ENCODE measurements at places on chromosomes 16 and 17. TPM values are rescaled to one million over a fixed set of nuclear protein-coding genes. Genes with fewer than 3 reads are reported as not detected.

- no peak overlapping the region for H3K4me3 ChIP-seq
- no peaks in the 10 kb centered on the region for H3K4me1 ChIP-seq
- no peak overlapping the region for H3K27ac ChIP-seq
- no peaks in the 10 kb centered on the region for H3K27me3 ChIP-seq
- H3K36me3 ChIP-seq = no peaks in the 10 kb centered on the region
Measured at GRCh38 chr16:85415196-85416090, 197.7 kb upstream of the GSE1 start.

DNA sequence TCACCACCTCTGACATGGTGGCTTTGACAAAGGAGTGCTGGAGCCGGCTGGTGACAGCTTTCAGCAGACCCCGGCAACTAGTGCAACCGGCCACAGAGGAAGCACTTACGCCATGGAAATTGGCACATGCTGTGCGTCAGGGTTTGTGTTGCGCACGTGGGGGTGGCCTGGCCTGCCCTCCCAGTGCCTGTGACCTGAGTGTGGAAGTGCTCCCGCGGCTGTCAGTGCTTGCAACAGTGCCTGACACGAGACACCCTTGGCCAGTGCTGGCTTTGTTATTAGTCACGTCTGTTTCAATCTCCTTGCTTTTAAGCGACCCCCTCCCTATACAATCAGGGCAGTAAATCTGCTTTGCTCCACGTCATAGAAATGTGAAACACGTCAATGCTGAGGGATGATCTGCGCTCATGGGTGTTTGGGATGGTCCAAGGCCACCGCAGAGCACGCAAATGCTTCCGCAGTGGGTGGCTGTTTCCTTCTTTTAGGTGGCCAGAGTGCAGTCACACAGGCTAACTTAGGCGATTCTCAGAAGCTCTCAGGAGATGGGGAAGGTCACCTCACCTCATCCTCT, 64.3 kb downstream of the PGS1 start:
- H3K4me1 ChIP-seq = no peaks in the 10 kb centered on the region
- no peaks in the 10 kb centered on the region for H3K36me3 ChIP-seq
- no peak overlapping the region for H3K27ac ChIP-seq

DNA sequence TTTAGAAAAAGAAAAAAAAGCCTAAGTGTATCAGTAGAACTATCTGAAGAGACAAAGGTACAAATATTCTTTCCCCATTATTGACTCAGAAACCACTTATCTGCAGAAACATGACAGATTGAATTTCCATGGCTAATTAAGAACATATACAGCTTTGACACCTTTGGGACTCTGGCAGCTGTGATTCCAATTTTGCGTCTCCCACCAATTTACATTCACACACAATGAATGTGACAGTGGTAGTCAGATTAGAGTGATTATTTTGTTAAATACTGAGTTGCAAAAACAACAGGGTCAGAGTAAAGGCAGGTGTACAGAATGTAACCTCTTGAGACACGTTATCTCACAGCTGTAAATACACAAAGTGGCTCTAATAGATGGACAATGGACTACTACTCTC, 5.3 kb upstream of the PPM1D start:
- DNase-seq = no peak
- no peak overlapping the region for H3K27ac ChIP-seq
- no peaks in the 10 kb centered on the region for H3K4me1 ChIP-seq
- H3K4me3 ChIP-seq = no peak overlapping the region
- no peaks in the 10 kb centered on the region for H3K36me3 ChIP-seq

DNA sequence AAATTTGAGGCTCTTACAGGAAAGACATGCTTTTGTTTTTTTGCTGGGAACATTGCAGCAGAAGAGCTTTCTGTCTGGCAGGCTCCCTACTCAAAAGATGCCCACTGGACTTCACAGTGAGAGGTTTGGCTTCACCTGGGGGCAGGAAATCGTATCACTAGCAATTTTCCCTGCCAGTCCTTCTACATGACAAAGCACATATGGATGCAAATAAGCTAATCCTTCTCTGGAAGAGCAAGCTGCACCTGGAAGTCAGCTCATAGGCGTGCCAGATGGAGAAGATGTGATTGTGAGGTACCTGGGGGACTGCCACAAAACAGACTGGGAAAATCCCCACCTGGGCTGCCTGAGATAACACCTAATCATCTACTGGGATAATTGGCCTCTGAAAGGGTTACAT, 195.0 kb upstream of the CPHXL start:
- H3K36me3 ChIP-seq = no peaks in the 10 kb centered on the region
- no peaks in the 10 kb centered on the region for H3K4me1 ChIP-seq
- H3K27ac ChIP-seq = no peak overlapping the region
- no peak for DNase-seq

DNA sequence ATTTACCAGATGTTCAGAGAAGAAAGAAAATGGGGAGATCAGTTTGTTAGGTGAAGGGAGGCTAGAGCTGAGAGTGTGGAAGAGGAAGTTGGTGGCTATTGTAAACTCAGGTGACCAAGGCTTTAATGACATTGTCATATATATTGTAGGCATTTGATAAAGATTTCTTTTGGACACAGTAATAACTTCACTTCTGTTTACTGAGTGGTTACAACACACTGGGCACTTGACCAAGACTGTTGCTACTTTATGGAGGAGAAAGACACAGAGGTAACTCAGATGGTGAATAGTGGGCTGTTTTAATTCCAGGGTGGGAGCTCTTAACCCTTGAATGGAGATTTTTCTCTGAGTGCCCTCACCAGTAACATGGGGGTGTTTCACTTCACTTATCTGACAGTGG, 46.0 kb downstream of the TNRC6A start:
- no peaks in the 10 kb centered on the region for H3K27me3 ChIP-seq
- DNase-seq = no peak
- peak overlapping the region; percentile 48 for H3K27ac ChIP-seq
- H3K4me1 ChIP-seq = peaks cover 18% of the 10 kb centered on the region
- peaks cover 42% of the 10 kb centered on the region for H3K36me3 ChIP-seq

DNA sequence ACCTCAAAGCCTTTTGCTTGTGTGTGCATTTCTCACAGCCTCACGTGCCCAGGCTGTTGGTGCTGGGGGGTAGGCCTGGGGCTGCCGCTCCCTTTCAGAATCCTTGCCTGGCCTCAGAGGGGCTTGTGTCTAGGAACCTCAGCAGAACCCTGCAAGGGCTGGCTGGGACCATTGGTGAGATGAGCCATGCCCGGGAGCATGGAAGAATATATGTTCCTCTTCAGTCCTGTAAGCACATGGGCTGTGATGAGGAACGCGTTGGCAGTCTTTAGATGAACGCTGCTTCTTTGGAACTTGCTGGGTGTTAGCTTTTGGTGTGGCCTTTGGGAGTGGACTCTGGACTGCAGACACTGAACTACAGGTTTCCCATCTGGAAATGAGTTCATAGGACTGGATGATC, 32.0 kb upstream of the SLC5A10 start:
- no peak for DNase-seq
- no peak overlapping the region for H3K4me3 ChIP-seq
- no peaks in the 10 kb centered on the region for H3K27me3 ChIP-seq

The CA10 gene
- total RNA-seq = not detected

The EVPLL gene
- total RNA-seq = not detected
